Mesenteric fat pad (tissue), 1 donor: ENCODE measurements at places on chromosomes 1 and 21.

DNA sequence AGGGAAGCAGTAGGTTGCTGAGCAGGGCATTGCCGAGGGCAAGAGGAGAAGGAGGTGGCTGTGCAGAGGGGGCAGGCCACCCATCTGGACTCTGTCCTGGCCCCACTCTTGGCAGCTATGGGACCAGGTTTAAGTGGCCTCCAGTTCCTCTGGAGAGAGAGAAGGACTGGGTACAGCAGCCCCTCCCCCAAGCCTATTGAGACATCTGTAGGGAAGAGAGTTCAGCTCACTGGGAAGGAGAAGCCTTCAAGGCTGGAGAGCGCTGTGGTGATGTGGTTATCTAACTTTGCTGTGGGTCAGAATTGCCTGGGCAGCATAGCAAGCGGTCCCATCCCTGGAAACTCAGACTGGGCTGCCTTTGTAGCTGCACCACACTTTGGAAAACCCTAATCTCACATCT, 93.9 kb downstream of the KCNJ15 start:
- DNase-seq = no peak

DNA sequence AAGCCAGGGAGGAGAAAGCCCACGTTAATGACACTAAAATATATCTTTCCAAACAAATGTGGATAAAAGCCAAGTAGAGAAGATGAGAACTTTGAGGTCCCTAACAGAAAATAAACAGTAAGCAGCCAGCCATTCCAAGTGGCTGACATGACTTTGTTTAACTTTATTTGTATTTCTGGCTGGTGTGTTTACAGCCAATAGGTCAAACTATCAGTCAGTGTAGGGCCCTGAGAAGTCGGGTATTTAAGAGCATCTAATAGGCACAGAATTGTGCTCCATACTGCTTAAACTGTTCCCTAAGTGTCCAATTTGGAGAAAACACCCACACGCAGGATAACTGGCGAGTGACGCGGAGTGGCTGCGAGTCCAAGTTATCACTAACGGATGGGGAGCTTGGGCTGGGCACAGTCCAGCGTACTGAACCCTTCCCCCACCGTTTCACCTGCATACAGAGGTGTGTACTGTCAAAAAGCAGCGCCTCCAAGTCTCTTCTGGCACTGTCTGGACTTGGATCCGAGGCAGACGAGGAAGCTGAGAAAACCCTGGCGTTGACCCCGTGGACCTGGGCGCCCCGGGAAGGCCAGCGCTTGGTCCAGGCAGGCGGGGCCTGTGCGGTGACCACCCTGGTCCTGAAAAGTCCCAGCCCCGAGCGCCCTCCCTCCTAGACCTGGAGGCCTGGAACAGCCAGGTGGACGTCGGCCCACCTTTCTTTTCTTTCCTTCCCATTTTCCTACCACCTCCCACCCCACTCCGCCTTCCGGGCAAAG, 662 bp upstream of the LGALS8 start:
- DNase-seq = no peak

DNA sequence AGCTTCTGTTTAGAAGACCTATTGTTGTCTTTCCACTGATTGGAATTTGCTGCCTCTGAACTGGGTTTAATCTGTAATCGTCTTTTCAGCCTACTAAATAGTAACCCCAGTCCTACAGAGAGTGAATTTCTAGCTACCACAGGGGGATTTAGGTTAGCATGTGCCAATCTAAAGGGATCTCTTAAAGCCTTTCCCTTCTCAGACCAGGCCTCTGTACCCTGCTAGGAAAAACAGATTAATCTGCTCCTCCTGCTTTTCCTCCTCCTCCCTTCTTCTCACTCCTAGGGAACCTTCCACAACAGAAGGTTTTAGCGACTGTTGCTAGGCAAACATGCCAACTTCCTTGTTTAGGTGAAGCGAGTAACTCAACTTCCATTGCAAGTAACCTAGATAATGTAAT, 1.3 kb upstream of the RC3H1 start:
- DNase-seq = no peak

DNA sequence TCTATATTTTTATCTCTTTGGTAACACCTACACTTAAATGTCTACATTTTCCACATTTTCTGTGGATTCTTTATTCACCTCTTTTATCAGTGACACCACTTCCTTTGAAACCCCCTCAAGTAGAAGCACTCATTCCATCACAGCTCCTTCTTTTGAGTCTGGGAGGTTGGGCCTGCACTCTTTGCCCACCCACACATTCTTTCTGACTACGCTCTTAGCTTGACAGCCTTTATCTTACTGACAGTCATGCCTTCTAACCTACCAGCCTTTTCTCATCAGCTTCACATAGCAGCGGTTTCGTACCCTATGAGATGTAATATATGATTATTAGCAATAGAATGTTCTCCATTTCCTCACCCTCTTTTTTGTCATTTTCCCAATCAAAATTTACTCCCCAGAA, 151.9 kb downstream of the TNFSF18 start:
- DNase-seq = no peak

DNA sequence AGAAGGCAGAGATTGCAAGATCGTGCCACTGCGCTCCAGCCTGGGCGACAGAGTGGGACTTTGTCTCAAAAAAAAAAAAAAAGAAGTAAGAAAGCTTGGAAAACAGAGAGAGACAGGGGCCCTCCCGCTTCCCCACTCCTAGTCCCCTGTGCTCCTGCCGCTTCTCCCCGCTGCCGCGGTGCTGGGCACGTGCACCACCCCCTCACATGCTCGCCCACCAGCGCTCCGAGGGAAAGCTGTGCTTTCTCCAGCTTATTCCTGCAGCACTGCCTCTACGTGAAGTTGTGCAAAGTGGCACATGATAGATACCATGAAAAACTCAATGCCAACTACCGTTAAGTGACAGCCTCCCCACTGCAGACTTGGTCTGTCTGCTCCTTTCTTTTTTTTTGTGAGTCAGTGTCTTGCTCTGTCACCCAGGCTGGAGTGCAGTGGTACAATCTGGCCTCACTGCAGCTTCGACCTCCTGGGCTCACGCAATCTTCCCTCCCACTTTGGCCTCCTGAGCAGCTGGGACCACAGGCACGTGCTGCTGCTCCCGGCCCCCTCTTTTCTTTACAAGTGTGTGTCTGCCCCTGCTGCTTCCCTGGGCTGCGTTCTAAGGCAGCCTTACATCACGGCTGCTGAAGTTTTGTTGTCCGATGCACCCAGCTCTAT, 15.4 kb downstream of the SLX9 start:
- no peak for DNase-seq

DNA sequence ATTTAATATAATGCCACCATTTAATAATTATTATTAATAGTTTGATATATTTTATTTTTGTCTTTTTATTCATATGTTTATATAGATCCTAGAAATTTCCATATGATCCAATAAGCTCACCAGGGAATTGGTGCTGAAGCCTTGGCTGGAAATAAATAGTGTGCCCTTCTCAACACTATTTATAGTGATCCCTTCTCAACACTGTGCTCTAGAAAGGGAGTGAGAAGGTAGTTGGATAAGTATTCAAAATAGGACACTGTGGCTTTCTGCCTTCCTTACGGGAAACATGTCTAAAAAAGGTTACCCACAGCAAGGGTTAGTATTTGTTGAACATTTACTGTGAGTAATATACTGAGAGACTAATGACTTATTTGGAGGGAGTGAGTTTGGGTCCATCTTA, 496.1 kb downstream of the NEGR1 start:
- DNase-seq = no peak

DNA sequence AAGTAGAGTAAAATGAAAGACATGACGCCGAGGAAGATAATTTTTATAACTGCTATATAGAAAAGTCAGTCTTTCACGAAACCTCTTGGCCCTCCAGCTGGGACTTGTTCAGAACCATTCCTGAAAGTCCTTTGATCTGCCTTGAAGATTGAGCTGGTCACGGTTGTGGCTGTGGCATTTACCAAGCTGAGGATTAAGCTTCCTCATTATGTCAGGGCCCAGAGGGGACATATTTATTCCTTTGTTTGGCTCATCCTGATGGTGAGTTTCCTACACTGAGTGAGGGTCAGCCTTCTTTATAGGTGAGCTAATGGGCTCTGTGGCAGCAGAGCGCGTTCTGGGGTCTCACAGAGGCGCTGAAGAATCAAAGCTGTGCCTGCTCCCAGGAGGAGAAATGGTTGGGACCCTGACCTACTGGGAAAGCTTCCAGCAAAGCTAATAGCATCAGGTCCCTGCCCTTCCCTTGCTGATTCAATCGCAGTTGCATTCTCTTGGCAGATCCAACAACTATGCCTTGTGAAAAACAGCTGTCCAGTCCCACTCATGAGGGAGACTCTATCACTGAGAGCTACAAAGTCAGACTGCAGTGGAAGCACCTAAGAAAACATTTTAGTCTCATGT, 43.2 kb upstream of the PBX1 start:
- no peak for DNase-seq

DNA sequence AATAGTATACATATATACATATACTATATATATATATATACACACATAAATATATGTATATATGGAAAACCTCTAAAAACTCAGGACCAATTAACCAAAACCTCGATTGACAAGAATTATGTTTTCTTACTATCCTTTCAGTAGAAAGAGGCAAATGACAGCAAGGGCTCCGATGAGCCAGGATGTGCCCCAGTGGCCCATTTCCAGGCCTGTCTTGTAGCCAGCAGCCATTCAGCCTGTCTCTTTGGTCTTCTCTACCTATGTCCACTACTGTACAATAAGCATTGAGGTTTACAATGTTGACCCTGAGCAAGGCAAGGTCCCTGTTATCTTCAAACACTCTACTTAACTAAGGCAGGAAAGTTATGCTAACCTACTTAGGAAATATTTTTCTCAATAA, 9.8 kb downstream of the KCNA2 start:
- DNase-seq = no peak

DNA sequence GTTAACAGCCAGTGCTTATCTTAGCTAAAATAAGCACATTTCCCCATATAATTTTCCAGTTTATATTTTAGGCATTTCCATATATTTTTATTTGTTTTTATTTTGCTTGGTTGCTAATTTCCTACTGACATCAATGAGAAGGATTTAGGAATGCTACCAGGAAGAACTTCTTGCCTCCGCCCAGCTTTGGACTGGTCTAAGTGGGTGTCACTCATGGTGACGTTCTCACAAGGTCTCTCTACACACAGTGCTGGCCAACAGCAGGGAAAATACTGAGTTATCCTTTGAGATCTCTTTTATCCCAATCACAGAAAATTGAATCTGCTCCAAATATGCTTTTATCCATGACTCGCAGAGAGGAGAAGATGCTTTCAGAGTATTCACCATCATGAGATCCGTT, 13.2 kb downstream of the MX1 start:
- DNase-seq = no peak
